ENCODE measurements at places on chromosomes 7 and 10.

DNA sequence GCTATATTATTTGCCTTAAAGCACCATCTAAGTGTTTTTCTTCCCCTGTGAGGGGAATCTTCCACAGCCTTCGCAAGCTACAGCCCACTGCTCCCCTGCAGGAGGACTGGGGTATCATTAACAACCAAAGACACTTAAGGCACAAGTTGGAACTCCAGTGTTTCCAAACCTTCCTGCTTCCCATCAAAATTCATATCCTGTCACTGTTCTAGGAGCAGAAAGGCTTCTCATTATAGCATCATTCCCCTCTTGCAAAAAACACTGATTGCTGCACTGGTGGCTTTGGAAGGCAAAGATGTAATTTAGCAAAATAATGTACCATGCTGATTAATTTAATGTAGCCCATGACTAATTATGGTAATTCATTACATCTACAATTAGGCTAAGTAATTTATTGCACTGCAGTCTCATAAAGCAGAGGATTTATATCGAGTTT lies 207.2 kb downstream of the SKAP2 start:
- DNase-seq, result no peak

DNA sequence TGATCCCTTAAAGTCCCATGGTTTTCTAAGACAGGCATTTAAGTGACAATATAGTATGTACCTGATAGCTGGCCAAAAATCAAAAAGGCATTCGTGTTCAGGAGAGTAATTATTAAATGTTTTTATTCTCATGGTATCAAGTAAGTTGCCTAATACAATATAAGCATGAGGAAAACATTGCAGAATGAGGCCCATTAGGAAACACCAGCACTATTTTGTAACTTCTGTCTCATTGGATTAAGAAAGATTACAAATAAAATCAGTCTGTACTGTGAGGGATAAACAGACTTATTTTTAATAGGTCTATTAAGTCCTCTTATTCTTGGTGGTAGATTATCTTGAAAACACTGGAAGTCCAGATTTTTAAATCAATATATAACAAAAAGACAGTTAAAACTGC lies 110.1 kb downstream of the SNX13 start:
- no peak for DNase-seq

DNA sequence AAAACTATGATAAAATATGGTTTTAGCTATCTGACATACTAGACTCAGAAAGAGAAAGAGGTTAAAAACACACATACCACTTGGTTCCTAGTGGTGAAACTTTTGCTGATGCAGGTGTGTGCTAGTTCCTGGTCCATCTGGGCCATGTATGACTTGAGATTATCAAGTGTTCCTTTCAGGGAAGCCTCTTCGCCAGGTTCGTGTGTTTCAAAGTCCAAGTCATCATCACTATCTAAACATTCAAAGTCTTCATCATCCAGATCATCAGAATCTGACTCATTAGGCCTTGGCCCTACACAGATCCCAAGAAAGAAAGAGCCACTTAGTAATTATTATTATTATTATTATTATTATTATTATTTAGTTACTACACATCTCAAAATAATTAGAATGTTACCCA lies 26.4 kb downstream of the NUDT13 start:
- DNase-seq, result no peak

DNA sequence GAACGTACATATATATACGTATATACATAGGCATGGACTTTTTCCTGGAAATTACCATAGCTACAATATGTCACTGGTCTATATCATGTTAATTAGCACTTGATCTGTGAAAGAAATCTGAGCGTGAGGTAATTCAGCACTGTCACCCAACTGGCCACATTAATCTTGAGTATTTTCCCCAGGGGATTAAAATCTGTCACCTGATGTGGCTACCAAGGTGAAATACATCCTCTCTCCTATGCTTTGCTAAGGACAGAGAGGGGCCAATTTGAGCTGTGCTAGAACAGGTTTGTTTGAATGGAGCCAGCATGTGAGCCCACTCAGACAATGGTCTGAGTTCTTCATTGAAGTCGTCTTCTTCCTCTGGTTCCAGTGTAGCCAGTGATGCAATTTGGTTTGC lies 33.3 kb downstream of the CYCS start:
- no peak for DNase-seq

- DNase-seq, result no peak
These were observed 24.7 kb upstream of the RBM33 start for GRCh38 chr7:155619634-155620271.

DNA sequence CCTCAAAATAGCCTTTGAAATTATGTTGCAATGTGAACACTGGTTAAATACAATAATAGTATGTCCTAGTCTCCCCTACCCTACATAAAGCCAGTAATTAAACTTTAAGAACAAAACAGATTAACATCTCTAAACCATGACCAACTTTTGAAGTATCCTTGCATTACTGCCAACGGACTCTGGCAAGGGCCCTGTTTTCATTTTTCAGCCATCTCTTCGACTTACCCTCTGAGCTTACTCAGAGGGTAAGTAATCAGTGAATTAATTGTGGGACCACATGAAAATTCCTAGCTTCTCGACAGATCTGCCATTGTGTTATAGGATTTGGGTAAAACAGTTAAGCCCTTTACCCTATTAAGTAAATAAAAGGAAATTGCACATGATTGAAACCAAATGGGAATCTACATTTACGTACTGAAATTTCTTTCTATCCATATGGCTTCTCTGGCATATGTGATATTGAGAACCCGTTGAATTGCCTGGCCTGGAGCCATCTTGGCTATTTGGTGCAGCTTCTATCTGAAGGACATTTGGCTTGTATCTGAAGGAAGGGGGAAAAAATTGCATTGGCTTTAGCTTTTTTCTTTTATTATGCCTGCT lies 39.6 kb downstream of the DYNC1I1 start:
- DNase-seq, result no peak

DNA sequence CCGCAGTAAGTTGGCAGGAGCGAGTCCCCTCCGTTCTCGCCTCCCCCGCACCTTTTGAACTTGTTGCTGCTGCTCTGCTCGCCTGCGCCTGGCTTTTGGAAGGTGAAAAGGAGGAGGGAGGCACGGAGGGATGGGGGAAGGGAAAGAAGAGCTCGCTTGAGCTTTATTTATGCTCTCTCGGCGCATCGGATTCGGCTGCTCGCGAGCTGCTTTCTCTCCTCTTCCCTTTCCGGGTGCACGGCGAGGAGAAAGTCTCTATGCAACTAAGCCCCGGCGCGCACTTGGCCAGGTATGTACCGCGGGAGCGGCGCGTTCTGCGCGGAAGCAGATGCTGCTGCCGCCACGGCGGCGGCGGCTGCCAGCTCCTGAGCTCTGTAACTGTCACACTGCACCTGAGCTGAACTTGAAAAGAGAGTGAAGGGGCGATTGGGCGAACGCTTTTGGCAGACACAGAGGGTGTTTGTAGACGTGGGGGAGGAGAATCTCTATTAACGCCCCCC lies 551 bp downstream of the KCND2 start:
- DNase-seq, result no peak

- DNase-seq, result no peak
These were observed 65.7 kb upstream of the PITRM1 start for GRCh38 chr10:3238115-3238871.

DNA sequence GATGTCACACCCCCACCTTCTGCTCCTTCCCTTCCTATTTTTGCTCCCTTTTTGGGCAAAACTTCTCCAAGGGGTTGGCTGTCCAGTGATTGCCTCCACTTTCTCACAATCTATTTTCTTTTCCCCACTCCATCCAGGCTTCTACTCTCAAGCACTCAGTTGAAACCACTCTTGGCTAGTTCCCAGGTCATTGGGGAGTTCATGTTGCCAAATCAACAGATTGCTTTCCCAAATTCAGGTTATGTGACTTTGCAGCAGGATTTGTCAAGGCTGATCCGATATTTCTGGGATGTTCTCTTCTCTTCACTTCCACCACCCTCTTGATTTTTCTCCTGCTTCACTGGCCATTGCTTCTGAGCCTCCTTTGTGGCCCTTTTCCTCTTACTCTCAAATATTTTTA lies 258.7 kb upstream of the SLC26A5 start:
- DNase-seq, result no peak

- DNase-seq, result no peak
These were observed 962.8 kb downstream of the DNAJB9 start for GRCh38 chr7:109532262-109532992.

- no peak for DNase-seq
These were observed 919 bp downstream of the MAFK start for GRCh38 chr7:1531263-1531978.

GRCh38 chr7:4074994-4075393 lies 607.1 kb upstream of the FOXK1 start:
- no peak for DNase-seq

- no peak for DNase-seq
These were observed 143.9 kb upstream of the SEMA3C start for GRCh38 chr7:81062755-81063154.

- no peak for DNase-seq
These were observed 5.9 kb upstream of the DHX32 start for GRCh38 chr10:125886914-125887512.

GRCh38 chr10:28681291-28681763 lies 4.0 kb downstream of the BAMBI start:
- no peak for DNase-seq

- DNase-seq, result no peak
These were observed 1.1 kb downstream of the P4HA1 start for GRCh38 chr10:73095481-73096021.

- no peak for DNase-seq
These were observed 13.7 kb upstream of the NODAL start for GRCh38 chr10:70455213-70455630.

GRCh38 chr10:44293842-44294241 lies 91.1 kb downstream of the CXCL12 start:
- DNase-seq, result no peak

GRCh38 chr10:127877116-127877515 lies 15.6 kb downstream of the CLRN3 start:
- DNase-seq, result no peak

DNA sequence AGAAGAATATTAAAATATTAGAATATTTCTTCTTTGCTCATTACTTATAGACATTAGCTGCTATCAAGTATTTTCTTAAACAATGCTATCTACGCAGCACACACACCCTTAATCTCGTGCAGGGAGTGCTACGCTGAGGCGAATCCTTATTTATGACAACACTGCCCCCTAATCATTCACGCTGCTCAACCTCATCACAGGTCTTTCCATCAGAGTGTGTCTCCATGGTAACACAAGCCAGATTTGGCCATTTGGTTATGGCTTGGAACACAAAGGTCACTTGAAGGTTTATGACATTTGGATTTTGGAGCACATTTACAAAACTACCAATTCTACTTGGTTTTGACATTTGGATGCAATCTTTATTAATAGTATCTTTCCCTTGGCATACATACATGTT lies 45.4 kb upstream of the MYO3A start:
- DNase-seq, result no peak

- DNase-seq, result no peak
These were observed 27.0 kb upstream of the TMEM26 start for GRCh38 chr10:61480208-61480607.

DNA sequence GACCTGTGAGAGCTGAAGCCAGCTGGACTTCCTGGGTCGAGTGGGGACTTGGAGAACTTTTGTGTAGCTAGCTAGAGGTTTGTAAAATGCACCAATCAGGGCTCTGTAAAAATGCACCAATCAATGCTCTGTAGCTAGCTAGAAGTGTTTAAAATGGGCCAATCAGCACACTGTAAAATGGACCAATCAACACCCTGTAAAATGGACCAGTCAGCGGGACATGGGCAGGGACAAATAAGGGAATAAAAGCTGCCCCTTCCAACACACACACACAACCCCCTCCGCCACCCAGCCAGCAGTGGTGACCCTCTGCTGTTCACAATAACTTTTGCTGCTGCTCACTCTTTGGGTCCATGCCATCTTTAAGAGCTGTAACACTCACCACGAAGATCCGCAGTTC lies 7.1 kb downstream of the ZNF511 start:
- no peak for DNase-seq

DNA sequence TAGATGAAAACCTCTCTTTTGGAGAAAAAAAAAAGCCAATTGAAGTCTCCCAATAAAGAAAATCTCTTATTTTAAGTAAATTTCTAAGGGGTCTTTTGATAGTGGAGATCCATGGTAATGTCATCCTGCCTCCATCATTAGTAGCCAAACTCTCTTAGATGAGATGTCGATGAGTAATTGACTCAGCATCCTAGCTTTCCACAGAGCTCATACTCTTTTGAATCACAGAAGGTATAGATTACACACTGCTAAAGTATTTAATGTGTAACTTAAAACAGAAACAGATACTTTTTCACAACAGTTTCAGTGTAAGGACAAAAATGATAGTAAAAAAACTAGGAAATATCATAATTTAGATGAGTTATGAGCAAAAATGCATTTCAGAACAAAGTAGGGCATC lies 19.4 kb downstream of the MAGI2 start:
- no peak for DNase-seq

GRCh38 chr7:35374858-35375257 lies 121.0 kb upstream of the TBX20 start:
- DNase-seq, result no peak

DNA sequence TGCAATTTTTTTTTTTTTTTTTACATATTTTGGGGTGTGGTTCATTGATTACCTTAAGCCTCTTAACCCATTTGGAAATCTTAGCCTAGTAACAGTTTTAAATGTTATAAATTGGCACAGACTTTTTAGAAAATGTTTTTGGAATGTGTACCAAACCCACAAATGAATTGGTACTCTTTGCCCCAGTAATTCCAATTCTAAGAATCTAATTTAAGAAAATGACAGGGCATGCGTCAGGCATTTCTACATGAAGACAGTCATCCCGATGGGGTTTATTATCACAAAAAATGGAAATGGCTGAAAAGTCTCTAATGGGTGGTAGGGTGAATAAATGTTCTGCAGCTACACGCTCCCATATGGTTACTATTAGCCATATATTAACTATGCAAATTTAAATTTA lies 54.9 kb downstream of the ITIH5 start:
- DNase-seq, result no peak

GRCh38 chr10:11715815-11716494 lies 26.2 kb upstream of the ECHDC3 start:
- DNase-seq, result no peak

GRCh38 chr10:76205361-76205760 lies 773.9 kb downstream of the LRMDA start:
- no peak for DNase-seq

Data from activated CD4-positive, alpha-beta T cell treated with anti-CD3 and anti-CD28 coated beads for 1 hour (primary cell).